A375 (cell line): ENCODE measurements at places on chromosomes 6 and 20. TPM values are rescaled to one million over a fixed set of nuclear protein-coding genes. Genes with fewer than 3 reads are reported as not detected.

Gene CCDC170
- total RNA-seq: 0.45 TPM in 1 of 2 replicates, not detected in the other

Gene SEMG1
- total RNA-seq: not detected in 2 replicates

Gene BMP6
- 1.7 and 2.4 TPM in 2 replicates for total RNA-seq

Gene TTBK1
- not detected in 2 replicates for total RNA-seq

Gene KCNK17
- total RNA-seq: 0.05 TPM in 1 of 2 replicates, not detected in the other

Gene TTLL9
- 0.11 TPM in 1 of 2 replicates, not detected in the other for total RNA-seq

Gene MC3R
- total RNA-seq: not detected in 2 replicates

Gene KCNB1
- total RNA-seq: not detected in 2 replicates

Gene PAX1
- total RNA-seq: not detected in 2 replicates

Gene GJA1
- 0.05 TPM in 1 of 2 replicates, not detected in the other for total RNA-seq

Gene ADAM33
- not detected in 2 replicates for total RNA-seq

Gene RBBP9
- 11.5 and 11.9 TPM in 2 replicates for total RNA-seq

Gene WDR27
- total RNA-seq: 37.1 and 46.4 TPM in 2 replicates

Gene ABHD16B
- total RNA-seq: not detected in 2 replicates

Gene ARMC12
- 0.34 and 1.2 TPM in 2 replicates for total RNA-seq

Gene HMGCLL1
- 0.26 TPM in 1 of 2 replicates, not detected in the other for total RNA-seq
